ENCODE measurements at places on chromosomes 3 and 15.
A peak's percentile ranks its signal among the peaks of the same experiment; 100 is the strongest.

DNA sequence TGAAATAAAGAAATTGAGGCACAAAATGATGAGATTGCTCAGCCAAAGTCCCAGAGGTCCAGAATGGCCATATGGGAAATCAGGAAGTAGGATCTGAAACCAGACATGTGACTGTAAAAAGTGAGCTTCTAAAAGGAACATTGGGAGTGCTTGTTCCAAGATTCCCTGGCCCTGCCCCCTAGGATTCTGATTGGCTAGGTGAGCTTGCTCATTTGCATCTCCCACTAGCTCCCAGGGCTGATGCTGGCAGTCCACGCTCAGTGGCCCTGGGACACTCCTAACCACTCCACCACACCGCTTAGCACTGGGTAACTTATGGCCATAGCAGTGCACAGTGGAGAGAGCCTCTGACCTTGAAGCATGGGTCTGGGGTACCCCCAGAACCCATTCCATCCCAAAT, 326.7 kb downstream of the NTRK3 start:
- DNase-seq, result no peak

GRCh38 chr3:77746892-77747291, 707.0 kb downstream of the ROBO2 start:
- no peak for DNase-seq

DNA sequence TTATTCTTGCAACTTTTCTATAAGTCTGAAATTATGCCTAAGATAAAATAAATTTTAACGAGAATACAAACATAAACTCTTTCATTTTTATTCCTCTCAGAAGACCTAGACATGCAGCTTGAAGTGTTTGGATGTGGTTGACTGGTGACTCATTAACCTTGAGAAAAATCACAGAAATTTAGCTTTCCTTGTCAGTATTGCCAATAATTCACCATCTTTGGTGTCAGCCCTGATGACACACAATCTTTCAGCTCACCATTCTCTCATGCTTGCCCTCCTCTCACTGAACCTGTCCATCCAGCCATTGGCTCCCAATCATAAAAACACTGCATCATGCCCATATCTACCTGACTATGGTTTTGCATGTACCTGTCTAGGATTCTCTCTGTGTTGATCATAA, 22.6 kb upstream of the TNFAIP8L3 start:
- DNase-seq, result no peak

- peak; percentile 54 for DNase-seq
These were observed 38.2 kb downstream of the PCSK6 start for GRCh38 chr15:101451266-101451799.

GRCh38 chr15:92062505-92062904, 209.0 kb downstream of the SLCO3A1 start:
- DNase-seq, result no peak

- no peak for DNase-seq
These were observed 37.7 kb downstream of the SLMAP start for GRCh38 chr3:57793737-57794187.

- peak; percentile 12 for DNase-seq
These were observed 30.6 kb upstream of the MECOM start for GRCh38 chr3:169694117-169694516.

- no peak for DNase-seq
These were observed 21.4 kb downstream of the OXSR1 start for GRCh38 chr3:38186781-38187180.

DNA sequence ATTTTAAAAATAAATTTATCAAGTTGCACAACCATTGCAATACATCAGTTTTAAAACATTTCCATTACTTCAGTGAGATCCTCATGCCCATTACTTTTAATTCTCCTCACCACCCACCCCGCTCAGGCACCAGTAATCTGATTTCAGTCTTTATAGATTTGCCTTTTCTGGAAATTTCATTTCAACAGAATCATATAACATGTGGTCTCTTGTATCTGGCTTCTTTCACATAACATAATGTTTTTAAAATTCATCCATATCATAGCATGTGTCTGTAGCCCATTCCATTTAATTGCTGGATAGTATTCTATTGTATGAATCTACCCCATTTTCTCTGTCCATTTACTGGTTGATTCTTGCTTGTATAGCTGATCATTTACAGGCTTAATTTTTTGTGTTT, 110.3 kb upstream of the TMEM108 start:
- DNase-seq, result no peak

- no peak for DNase-seq
These were observed 35.9 kb upstream of the DUSP7 start for GRCh38 chr3:52092271-52092660.

DNA sequence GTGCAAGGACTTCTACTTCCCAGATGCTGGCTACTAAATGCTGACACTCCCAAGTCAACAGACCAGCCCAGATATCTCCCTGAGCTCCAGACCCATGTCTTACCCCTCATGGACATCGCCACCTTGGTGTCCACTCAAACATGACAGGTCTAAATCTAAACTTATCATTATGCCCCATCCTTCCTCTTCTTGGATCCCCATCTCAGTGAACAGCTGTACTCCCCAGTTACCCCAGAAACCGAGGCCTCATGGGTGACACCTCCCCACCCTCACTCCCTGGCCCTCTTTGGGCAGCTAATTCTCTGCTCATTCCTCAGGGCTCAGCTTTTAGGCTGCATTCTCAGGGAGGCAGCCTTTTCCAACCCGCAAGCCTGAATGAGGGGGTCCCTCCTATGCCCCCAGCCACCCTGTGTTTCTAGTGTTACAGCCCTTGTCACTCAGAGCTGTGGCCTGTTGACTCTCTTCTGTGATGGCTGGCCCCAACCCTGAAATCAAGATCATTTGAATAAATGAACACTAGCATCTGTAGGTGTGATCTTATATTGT, 5.4 kb downstream of the EHD4 start:
- DNase-seq, result no peak

GRCh38 chr3:46860017-46860809, 3.0 kb downstream of the MYL3 start:
- DNase-seq, result peak; percentile 30

DNA sequence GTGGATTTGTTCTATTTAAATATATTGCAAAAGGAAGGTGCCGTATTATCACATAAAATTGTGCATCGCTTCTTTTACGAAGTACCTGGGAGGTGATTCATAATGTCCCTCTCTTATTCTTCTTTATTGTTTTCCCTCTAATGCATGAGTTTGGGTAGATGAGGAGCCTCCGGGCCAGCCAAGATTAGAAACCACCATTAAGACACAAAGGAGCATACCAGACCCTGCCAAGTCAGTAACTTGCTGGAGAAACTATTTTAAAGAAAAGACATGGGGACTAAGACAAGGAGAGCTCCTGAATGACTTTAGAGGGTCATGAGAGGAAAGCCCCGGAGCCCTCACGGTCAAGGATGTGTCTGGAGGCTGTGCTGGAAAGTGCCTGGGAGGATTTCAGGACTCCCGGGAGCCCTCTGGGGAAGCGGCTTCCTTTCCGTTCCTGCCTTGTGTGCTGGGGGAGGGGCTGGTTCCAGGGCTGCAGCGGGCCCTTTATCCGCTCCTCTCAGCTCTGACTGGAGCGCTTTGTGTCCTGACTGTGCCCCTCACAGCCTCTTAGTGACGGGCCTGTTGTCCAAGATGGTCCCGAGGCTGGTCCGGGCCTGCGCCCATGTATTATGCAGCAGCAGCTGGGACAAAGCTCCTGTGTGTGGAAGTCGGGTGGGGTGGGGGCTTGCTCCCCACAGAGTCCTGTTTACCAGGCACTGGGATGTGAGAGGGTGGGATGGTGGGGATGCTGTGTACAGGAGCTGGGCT, 35.7 kb downstream of the CORO2B start:
- peak; percentile 75 for DNase-seq

DNA sequence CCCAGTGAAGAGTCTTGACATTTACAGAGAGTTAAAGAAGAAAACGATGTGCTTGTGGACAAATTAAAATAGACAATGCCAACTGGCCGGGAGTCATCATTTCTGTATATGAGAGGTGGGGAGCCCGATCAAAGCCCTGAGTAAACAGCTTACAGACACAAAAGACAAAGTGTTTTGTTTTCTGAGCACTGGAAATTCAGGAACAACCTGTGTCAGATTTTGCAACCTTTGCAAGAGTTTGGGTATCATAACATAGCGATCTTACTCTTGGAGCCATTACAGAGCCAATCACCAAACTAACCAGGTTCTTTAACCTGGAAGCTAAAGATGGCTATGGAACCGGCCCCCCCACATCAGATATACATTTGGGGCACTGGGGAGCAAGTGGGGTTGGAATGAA, 101.9 kb upstream of the LRIG1 start:
- DNase-seq, result no peak

DNA sequence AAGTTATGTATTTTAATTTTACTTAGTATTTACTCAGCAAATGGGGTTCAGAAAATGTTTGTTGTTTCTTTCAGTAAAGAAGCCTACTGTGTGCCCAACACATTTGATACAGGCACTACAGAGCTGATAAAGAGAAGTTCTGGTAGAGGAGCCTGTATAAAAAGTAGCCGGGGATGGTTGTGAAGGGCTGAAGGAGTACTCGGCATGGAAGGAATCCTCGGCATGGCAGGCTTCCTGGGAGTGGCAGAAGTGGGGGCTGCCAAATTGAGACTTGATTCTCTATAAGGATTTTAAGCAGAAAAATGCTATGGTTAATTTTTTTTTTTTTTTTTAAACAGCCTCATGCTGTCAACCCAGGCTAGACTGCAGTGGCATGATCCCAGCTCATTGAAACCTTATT, 9.3 kb downstream of the ARL13B start:
- DNase-seq, result no peak

GRCh38 chr15:56812221-56812620, 78.9 kb upstream of the ZNF280D start:
- no peak for DNase-seq

- no peak for DNase-seq
These were observed 309.8 kb upstream of the MANF start for GRCh38 chr3:51075221-51075775.

- DNase-seq, result peak; percentile 84
These were observed 599.0 kb downstream of the MAGI1 start for GRCh38 chr3:65439641-65440284.

- no peak for DNase-seq
These were observed 41.4 kb downstream of the ROBO2 start for GRCh38 chr3:77081240-77081661.

DNA sequence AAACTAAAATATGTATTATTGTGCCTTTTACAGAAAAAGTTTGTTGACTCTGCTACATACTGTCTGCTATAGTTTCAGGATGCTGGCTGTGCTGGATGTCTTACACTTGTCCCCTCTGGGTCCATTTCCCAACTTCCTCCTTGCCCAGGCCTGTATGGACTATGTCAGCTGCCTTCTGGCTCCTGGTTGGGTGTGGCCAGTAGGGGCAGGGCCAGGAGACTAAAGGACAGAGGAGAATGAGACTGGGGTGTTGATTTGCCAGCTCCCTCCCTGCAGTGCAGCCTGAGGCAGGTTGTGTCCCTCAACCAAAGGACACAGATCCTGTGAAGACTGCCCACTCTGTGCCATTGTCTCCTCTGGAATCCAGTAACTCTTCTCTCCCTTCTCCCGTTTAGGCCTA, 90.6 kb upstream of the UBE2E2 start:
- peak; percentile 83 for DNase-seq

DNA sequence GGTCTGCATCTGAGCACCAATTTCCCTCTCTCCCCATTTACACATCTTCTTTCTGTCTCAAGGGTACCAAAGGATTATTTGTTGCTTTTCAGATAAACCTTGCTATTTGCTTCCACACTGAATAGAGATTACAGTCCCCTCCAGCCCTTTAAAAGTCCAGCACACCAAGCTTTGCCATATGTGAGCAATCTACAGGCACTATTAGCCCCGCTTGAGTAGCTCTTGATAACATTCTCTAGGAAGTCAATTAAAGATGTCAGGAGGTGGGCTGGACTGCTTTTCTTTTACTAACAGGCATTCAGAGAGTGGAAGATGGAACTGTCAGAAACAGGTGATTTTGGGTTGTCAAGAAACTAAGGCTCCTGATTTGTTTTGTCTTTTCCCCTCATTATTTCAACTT, 417.0 kb downstream of the ROBO2 start:
- no peak for DNase-seq

- DNase-seq, result no peak
These were observed 32.1 kb downstream of the DNASE1L3 start for GRCh38 chr3:58178528-58179234.

DNA sequence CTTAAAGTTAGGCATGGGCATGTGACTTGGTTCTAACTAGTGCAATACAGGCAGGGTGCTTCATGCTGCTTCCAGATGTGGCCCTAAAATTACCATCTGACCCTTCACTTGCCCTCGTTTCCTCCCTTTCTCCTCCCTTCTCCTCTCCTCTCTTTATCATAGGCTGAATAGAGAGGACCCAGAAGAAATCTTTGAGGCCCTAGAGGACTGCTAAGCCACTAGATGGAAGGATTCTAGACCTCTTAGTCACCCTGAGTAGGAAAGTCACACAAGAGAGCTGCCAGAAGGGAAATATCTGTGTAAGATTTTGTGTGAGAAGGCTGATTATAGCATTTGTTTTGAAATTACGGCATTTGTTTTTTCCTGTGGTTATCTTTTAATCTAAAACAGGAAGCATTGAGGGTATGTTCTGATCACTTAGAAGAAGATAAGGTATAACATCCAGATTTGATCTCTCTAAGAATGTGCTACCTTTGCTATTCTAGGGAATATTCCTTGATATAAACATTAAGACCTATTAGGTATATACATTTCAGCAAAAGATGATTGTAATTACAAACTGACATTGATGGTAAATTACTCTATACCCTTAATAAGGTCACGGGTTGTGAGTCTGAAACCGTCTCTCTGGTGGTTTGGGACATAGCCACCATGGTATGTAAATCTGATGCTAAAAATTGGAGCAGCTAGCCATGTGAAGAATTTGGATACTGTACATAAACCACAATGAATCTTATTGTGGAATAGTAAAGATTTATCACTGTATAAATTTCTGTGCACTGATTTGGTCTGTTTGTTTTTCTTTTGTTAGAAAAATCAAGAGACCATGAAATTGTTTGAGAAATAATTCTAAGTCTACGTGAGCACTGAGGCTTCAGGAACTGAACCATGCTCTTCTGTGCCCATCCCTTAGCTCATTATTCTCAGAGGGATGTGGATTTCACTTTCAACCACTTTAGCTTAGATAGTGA, 84.1 kb downstream of the TP63 start:
- no peak for DNase-seq

DNA sequence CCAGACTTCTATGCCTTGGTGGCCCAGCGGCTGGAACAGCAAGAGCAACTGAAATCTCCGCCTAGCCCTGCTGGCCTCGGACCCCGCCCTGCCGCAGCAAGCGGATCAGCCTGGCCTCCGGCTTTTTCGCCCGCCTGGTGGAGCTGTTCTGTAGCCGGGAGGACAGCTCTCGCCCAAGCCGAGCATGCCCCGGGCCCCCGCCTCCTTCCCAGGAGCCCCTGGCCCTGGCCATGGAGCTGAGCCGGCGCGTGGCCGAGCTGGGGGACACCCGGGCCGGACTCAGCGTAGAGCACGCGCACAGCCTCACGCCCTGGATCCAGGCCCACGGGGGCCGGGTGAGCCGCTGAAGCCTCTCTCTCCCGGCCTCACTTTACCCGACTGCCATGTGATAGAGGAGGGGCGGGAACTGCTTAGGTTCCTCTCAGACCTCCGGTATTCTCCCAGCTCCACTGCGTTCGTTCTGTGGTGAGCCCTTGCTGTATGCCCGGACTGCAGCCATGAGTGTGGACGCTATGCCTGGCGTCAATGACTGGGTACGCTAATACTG, 24.1 kb upstream of the MRPL3 start:
- DNase-seq, result peak; percentile 94

GRCh38 chr3:161163297-161163696, 57.8 kb upstream of the NMD3 start:
- DNase-seq, result peak; percentile 23

Measured in ELF-1 (cell line).